ENCODE measurements at places on chromosomes 3 and 15.

DNA sequence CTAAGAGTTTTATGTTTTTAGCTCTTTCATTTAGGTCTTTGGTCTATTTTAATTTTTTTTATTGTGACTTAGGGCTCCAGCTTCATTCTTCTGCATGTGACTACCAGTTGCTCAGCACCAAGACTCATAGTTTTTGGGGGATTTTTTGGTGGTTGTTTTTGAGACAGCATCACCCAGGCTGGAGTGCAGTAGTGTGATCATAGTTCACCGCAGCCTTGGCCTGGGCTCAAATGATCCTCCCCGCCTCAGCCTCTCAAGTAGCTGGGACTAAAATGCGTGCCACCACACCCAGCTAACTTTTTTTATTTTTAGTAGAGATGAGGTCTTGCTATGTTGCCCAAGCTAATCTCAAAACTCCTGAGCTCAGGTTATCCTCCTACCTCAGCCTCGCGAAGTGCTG lies 19.4 kb downstream of the CDV3 start:
- DNase-seq: no peak
- peaks cover 6% of the 10 kb centered on the region for H3K36me3 ChIP-seq
- H3K27ac ChIP-seq: no peak overlapping the region
- no peaks in the 10 kb centered on the region for H3K4me1 ChIP-seq
- H3K27me3 ChIP-seq: no peaks in the 10 kb centered on the region

- H3K4me1 ChIP-seq: peaks cover 41% of the 10 kb centered on the region
- no peak overlapping the region for H3K27ac ChIP-seq
- no peaks in the 10 kb centered on the region for H3K27me3 ChIP-seq
- H3K4me3 ChIP-seq: no peak overlapping the region
Measured at GRCh38 chr15:77529394-77530159, 103.1 kb downstream of the LINGO1 start.

DNA sequence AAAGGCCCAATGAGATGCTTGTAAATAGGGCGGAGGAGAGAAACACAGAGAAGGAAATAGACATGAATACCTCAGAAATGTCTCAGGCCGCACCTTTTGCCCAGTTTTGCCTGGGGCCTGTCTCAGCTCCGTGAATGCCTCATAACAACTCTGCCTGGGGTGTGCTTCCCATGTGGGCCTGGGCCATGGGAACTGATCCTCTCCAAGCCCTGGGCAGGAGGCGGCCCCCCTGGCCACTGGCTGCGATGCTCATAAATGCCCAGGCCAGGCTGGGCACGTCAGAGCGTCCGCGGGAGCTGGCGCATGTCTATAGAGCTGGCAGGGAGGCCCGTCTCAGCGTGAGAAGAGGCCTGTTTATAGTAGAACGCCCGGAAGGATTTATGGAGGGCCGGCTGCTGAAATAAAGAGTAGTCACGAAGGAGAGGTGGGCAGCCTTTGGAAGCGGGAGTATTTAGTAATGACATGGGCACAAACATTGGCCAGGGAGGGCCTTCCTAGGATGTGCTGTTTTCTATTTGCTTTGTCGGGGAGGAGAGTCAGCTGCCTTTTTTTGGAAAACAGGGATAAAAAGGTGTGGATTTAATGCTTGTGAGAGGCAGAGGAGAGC lies 85.9 kb upstream of the IGF1R start:
- H3K4me1 ChIP-seq: no peaks in the 10 kb centered on the region
- H3K4me3 ChIP-seq: no peak overlapping the region
- no peaks in the 10 kb centered on the region for H3K36me3 ChIP-seq
- H3K27me3 ChIP-seq: no peaks in the 10 kb centered on the region
- DNase-seq: no peak

- no peaks in the 10 kb centered on the region for H3K36me3 ChIP-seq
- H3K27me3 ChIP-seq: no peaks in the 10 kb centered on the region
- no peaks in the 10 kb centered on the region for H3K4me1 ChIP-seq
- no peak overlapping the region for H3K4me3 ChIP-seq
- no peak overlapping the region for H3K27ac ChIP-seq
Measured at GRCh38 chr15:42375941-42376340, 16.6 kb downstream of the CAPN3 start.

DNA sequence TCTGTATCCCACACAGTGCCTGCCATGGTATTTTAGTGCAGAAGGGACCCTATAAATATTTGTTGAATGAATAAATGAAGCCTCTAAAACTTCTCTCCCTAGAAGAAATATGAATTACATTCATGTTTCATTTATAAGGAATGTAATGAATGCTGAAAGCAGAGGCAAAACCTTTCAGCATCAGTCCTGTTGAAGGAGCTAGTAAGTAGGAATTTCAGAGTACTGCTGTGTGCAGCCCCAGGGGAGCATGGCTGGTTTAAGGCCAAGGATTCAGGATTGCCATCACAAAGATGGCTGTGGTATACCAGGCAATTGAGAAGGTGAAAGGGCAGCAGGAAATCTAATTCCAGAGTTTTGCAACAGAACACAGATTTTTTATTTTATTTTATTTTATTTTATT lies 1131.4 kb downstream of the IGSF11 start:
- no peaks in the 10 kb centered on the region for H3K4me1 ChIP-seq
- no peaks in the 10 kb centered on the region for H3K36me3 ChIP-seq
- no peak overlapping the region for H3K4me3 ChIP-seq
- H3K27me3 ChIP-seq: no peaks in the 10 kb centered on the region
- no peak for DNase-seq

- no peak for DNase-seq
- no peak overlapping the region for H3K4me3 ChIP-seq
- no peak overlapping the region for H3K27ac ChIP-seq
- no peaks in the 10 kb centered on the region for H3K27me3 ChIP-seq
- no peaks in the 10 kb centered on the region for H3K4me1 ChIP-seq
Measured at GRCh38 chr3:30756218-30756617, 138.2 kb downstream of the GADL1 start.
